AG20443 (cell line): ENCODE measurements at places on chromosomes 12 and 14.
A peak's percentile ranks its signal among the peaks of the same experiment; 100 is the strongest.

GRCh38 chr14:94769391-94770250 lies at the start of gene GSC:
TSS of gene GSC (minus strand) at chr14:94770113. CDS start at chr14:94770015, 98 bp downstream.
- peak; percentile 66 for DNase-seq

GRCh38 chr12:124388679-124389137 lies 93.8 kb downstream of the RFLNA start:
- peak; percentile 88 for DNase-seq

GRCh38 chr12:61536525-61536924 lies 723.7 kb upstream of the USP15 start:
- DNase-seq: no peak

- no peak for DNase-seq
These were observed 7.0 kb upstream of the TNS2 start for GRCh38 chr12:53042607-53043454.

DNA sequence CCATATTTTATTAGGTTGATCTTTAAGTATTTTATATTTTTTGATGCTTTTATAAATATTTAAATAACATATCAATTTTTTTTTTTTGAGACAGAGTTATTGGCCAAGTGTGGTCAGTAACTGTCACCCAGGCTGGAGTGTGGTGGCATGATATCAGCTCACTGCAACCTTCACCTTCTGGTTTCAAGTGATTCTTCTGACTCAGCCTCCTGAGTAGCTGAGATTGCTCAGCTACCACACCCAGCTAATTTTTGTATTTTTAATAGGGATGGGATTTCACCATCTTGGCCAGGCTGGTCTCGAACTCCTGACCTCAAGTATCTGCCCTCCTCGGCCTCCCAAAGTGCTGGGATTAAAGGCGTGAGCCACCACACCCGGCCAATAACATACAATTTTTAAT lies 71.1 kb downstream of the FUT8 start:
- DNase-seq: no peak

DNA sequence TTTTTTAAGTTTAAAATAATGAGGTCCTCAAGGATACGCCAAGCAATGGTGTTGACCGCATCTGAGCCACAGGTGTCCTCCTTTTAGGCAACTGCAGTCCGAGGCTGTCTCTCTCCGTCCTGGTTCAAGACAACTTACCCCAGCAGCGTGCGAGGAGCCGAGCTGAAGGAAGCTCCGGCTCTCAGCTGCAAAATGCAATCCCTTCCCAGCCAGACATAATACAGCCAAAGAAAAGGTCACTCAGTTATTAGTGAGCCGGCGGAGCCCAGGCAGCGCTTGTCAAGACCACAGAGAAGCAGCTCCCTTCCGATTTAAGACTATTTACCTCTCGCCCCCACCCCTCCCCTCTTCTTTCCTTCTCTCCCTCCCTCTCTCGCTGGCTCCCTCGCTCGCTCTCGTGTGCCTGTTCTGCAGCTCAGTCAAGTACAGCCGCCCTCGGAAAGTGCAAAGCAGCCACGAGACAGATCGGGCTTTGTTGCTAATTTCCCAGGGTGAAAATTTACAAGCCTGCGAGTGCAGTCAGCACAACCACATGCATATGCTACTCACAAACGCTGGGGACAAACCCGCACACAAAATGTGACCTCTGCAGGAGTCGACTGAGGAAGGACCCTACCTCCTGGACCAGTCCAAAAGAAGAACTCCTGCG lies 363 bp upstream of the LMO3 start:
- peak; percentile 55 for DNase-seq

DNA sequence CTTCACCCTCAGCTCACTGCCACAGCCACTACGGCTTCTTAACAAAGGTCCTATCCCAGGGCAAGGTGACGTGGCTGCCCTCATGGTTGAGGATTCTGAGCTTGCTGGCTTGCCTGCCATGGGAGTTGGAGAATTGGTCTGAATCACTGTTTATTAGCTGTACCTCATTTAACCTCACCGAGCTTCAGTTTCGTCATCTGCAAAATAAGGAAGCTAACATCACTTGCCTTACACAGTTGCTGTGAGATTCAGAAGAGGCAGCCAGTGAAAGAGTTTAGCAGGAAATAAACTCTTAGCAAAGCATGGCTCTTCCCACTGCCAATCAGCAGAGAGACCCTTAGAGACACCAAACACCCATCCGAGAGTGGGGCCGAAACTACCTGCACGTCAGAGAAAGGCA lies 90.1 kb upstream of the KCNA1 start:
- peak; percentile 25 for DNase-seq

DNA sequence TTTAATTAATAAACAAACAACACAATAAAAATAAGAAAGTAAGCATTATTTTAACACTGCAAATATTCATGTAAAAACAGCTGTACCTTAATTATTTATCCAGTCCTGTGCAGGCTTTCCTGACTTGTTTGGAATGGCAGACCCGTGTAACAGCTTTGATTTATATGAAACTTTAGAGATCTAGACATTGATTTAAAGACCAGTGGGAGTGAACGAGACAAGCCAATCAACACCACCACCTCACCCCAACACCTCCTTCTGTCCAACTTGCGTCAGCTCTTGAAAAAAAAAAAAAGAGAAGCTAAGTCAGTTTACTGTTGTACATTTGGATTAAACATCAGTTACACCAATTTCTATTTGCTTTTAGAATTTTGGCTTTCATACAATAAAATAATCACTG lies 22.3 kb downstream of the SLC38A4 start:
- no peak for DNase-seq

GRCh38 chr12:93134893-93135285 lies 205.8 kb upstream of the EEA1 start:
- no peak for DNase-seq
